Peyer's patch (tissue), 4 donors: ENCODE measurements at places on chromosomes 5 and 9. TPM values are rescaled to one million over a fixed set of nuclear protein-coding genes. Genes with fewer than 3 reads are reported as not detected.
A peak's percentile ranks its signal among the peaks of the same experiment; 100 is the strongest.

- DNase-seq = no peak
- no peaks in the 10 kb centered on the region for H3K36me3 ChIP-seq
- H3K27me3 ChIP-seq = no peaks in the 10 kb centered on the region
These were observed 6.3 kb downstream of the AP3B1 start for GRCh38 chr5:78288246-78288645.

GRCh38 chr9:133002147-133003070 lies 23.9 kb downstream of the GFI1B start:
- no peaks in the 10 kb centered on the region for H3K4me1 ChIP-seq
- H3K36me3 ChIP-seq = no peaks in the 10 kb centered on the region
- H3K4me3 ChIP-seq = no peak overlapping the region
- no peak for DNase-seq

GRCh38 chr9:90974016-90974415 lies 172.4 kb downstream of the SYK start:
- H3K36me3 ChIP-seq = no peaks in the 10 kb centered on the region
- no peak for DNase-seq
- H3K27ac ChIP-seq = no peak overlapping the region
- H3K4me3 ChIP-seq = no peak overlapping the region
- H3K27me3 ChIP-seq = no peaks in the 10 kb centered on the region
- H3K4me1 ChIP-seq = no peaks in the 10 kb centered on the region

GRCh38 chr9:91729558-91729842 lies 220.5 kb downstream of the ROR2 start:
- H3K4me3 ChIP-seq = no peak overlapping the region
- no peaks in the 10 kb centered on the region for H3K27me3 ChIP-seq
- H3K36me3 ChIP-seq = no peaks in the 10 kb centered on the region
- no peaks in the 10 kb centered on the region for H3K4me1 ChIP-seq
- no peak overlapping the region for H3K27ac ChIP-seq

- no peaks in the 10 kb centered on the region for H3K36me3 ChIP-seq
- H3K27ac ChIP-seq = no peak overlapping the region
- H3K4me3 ChIP-seq = no peak overlapping the region
- no peaks in the 10 kb centered on the region for H3K4me1 ChIP-seq
These were observed 19.9 kb downstream of the ERBIN start for GRCh38 chr5:65946198-65946745.

- no peaks in the 10 kb centered on the region for H3K36me3 ChIP-seq
- no peak overlapping the region for H3K27ac ChIP-seq
These were observed 232.6 kb downstream of the PRDM9 start for GRCh38 chr5:23740029-23740428.

DNA sequence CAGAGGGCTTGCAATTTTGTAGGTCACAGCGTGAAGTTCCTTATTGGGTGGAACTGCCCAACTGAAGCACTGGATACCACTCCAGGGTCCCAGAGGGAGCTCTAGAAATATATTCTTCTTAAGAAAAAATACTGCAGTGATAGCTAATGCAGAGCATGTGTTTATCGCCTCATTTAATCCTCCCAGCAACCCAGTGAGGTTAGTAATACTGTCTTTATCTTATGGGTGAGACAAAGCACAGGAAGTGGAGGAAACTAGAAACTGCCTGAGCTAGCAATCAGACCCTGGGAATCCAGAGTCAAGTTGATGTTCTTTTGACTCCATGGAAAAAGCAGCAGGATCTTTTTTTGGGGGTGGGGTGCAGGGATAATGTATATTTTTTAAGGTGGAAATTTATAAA lies 153.3 kb downstream of the PJA2 start:
- no peaks in the 10 kb centered on the region for H3K36me3 ChIP-seq
- H3K4me3 ChIP-seq = no peak overlapping the region
- DNase-seq = no peak
- H3K27me3 ChIP-seq = no peaks in the 10 kb centered on the region
- no peak overlapping the region for H3K27ac ChIP-seq
- H3K4me1 ChIP-seq = no peaks in the 10 kb centered on the region

DNA sequence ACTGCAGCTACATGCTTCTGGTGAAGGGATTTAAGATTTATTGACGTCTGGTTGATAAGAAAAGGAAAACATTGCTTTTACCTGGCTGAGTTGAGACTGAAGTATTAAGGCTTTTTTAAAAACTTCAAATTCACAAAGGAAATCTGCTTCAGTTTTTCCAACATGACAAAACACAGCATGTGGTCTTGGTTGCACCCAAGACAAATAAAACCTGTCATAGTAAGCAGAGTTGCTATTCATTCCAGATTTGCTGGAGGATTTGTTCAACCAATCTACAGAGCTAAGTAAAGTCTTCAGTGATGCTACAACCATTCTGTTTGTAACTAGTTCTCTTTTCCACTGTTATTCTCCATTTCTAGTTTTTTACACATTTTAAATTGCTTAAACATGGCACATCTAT lies 11.3 kb downstream of the C5orf63 start:
- H3K27ac ChIP-seq = no peak overlapping the region
- H3K4me3 ChIP-seq = no peak overlapping the region
- peaks cover 12% of the 10 kb centered on the region for H3K36me3 ChIP-seq
- no peak for DNase-seq
- H3K27me3 ChIP-seq = no peaks in the 10 kb centered on the region

- DNase-seq = no peak
- no peaks in the 10 kb centered on the region for H3K4me1 ChIP-seq
- no peak overlapping the region for H3K27ac ChIP-seq
These were observed 141.2 kb upstream of the ASTN2 start for GRCh38 chr9:117555964-117556629.

GRCh38 chr9:133767008-133767407 lies 28.9 kb upstream of the SARDH start:
- no peaks in the 10 kb centered on the region for H3K4me1 ChIP-seq
- no peak for DNase-seq
- no peak overlapping the region for H3K4me3 ChIP-seq
- no peak overlapping the region for H3K27ac ChIP-seq
- no peaks in the 10 kb centered on the region for H3K36me3 ChIP-seq

DNA sequence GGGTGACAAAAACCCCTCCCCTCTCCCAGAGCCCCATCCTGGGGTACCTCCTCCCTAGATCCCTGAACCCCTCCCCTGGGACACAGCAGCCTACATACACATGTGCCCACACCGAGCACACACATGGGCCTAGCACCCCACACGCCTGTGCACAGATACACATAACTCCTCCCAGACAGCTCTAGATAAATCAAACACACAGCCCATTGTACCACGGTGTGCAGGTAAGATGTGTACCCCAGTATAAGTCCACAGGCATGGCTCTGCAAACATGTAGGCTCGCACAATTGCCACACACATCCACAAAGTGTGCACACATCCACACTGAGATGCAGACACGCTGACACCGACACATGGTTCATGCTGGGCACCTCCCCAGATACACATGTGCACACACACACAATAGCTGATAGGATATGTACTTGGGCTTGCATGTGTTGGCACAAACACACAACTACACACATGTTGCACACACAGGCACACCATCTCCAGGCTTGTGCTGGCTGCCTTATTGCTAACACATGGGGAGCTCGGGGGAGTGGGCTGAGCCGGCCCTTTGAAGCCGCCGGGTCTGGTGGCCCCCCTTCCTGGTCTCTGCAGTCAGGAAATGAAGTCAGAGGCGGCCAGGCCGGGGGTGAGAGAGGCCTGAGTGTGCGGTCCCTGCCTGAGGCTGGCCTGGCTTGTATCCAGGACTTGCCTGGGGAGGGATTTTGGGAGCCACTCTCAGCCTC lies 30.2 kb downstream of the GOLGA2 start:
- H3K4me3 ChIP-seq = no peak overlapping the region
- H3K27ac ChIP-seq = peak overlapping the region; percentile 71
- H3K36me3 ChIP-seq = no peaks in the 10 kb centered on the region
- H3K27me3 ChIP-seq = no peaks in the 10 kb centered on the region
- DNase-seq = no peak

DNA sequence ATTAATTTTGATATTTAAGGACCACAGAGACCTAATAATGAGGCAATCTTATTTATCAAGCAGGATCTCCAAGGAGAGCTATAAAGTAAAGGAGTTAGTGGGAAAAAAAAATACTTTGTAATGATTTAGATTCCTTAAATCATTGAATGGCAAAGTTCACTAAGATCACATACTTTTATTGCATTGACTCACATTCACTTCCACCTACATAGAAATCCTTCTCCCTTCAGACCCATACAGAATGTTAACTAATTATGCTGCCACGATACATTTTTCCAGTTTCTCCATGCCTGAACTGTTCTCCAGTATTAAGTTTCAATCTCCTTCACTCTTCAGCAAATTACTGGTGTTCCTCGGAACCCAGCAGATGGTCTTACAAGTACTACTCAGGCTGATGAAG lies 388.7 kb downstream of the EFNA5 start:
- H3K4me1 ChIP-seq = no peaks in the 10 kb centered on the region
- DNase-seq = no peak
- no peak overlapping the region for H3K27ac ChIP-seq
- no peaks in the 10 kb centered on the region for H3K27me3 ChIP-seq

DNA sequence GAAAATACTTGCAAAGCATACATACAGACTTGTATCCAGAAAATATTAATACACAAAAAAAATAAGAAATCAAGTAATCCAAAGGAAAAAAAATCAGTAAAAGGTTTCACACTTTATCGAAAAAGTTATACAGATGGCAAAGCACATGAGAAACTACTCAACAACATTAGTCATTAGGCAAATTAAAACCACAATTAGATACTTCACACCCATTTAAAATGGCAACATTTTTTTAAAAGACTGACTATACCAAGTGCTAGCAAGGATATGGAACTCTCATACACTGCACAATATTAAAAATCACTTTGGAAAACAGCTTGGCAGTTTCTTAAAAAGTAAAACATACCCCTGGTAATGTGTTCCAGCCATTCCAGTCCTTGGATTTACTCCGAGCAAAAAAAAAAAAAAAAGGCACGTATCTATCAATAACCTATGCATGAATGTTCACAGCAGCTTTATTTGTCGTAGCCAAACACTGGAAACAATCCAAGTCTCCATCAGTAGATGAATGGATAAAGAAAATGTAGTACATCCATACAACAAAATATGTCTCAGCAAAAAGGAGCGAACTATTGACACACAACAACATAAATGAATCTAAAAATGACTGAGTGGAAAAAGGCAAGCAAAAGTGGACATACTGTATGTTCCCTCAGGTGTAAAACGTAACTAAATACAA lies 66.0 kb downstream of the GNAQ start:
- no peak overlapping the region for H3K4me3 ChIP-seq
- no peaks in the 10 kb centered on the region for H3K36me3 ChIP-seq
- H3K27ac ChIP-seq = no peak overlapping the region

GRCh38 chr5:165143741-165144140 lies 1638.3 kb downstream of the MAT2B start:
- no peak for DNase-seq
- H3K4me1 ChIP-seq = no peaks in the 10 kb centered on the region
- H3K4me3 ChIP-seq = no peak overlapping the region
- no peaks in the 10 kb centered on the region for H3K36me3 ChIP-seq
- H3K27me3 ChIP-seq = no peaks in the 10 kb centered on the region

- no peak overlapping the region for H3K4me3 ChIP-seq
- no peaks in the 10 kb centered on the region for H3K4me1 ChIP-seq
- H3K27me3 ChIP-seq = no peaks in the 10 kb centered on the region
- H3K36me3 ChIP-seq = no peaks in the 10 kb centered on the region
- H3K27ac ChIP-seq = no peak overlapping the region
These were observed 153.1 kb downstream of the GADD45G start for GRCh38 chr9:89757776-89758528.

DNA sequence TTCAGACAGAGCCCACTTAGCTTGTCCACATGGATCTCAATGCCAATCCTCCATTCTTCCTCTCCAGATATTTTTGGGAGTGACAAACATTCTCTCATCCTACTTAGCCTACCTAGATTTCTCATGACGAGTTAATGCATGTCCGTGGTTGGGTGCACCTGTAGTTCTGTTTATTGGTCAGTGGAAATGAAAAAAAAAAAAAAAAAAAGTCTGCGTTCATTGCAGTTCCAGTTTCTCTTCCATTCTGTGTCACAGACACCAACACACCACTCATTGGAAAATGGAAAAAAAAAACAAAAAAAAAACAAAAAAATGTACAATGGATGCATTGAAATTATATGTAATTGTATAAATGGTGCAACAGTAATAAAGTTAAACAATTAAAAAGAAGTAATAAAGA lies 59.0 kb downstream of the BASP1 start:
- H3K4me3 ChIP-seq = no peak overlapping the region
- no peak overlapping the region for H3K27ac ChIP-seq
- peak; percentile 35 for DNase-seq
- H3K4me1 ChIP-seq = no peaks in the 10 kb centered on the region

DNA sequence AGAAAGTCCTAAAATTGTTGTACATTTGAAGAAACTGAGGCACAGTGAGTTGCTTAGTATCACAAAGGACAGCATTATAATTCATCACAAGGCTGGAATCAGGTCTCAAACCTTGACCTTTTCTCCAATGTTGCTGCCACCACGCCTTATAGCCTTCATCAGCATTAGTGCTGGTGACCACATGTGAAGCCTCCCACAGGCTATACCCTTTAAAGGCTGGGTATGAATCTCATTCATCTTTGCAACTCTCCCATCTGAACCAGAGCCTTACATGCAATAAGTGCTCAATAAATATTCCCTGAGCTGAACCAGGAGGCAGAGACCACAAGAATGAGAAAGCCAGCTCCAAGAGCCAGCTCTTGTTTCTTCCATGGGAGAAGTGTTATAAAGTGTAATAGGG lies 104.7 kb downstream of the SPOCK1 start:
- no peaks in the 10 kb centered on the region for H3K4me1 ChIP-seq
- DNase-seq = no peak
- H3K36me3 ChIP-seq = no peaks in the 10 kb centered on the region
- no peak overlapping the region for H3K27ac ChIP-seq
- no peaks in the 10 kb centered on the region for H3K27me3 ChIP-seq

DNA sequence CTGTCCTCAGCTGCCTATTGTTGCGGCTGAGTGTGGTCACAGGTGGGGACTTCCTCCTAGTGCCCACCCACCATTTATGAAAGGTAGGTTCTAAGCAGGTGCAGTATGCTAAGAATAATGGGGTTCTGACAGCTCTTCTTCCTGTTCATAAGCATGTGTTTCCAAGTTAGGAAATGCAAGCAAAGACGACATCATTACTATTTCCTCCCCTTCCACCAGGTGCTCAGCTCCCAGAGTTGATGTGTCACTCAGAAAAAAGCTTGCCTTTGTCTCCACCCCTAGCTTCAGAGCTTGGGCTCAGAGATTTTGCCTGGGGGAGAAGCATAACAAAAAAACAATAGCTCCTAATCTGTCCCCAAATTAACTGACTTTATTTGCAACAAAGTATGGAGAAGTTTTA lies 1076.7 kb downstream of the NR2F1-AS1 start:
- no peaks in the 10 kb centered on the region for H3K36me3 ChIP-seq
- no peaks in the 10 kb centered on the region for H3K27me3 ChIP-seq
- no peak overlapping the region for H3K27ac ChIP-seq
- H3K4me3 ChIP-seq = no peak overlapping the region

The DHFR gene
- total RNA-seq = 19.5 TPM

The WHRN gene
- total RNA-seq = 10.7 TPM

The URM1 gene
- total RNA-seq = 38.0 TPM

The NME5 gene
- total RNA-seq = not detected

The SPATA31E1 gene
- not detected for total RNA-seq

The SNAPC4 gene
- 6.3 TPM for total RNA-seq

The HAPLN1 gene
- total RNA-seq = 0.13 TPM

The ENTREP1 gene
- total RNA-seq = 0.70 TPM

The NAIP gene
- total RNA-seq = 34.7 TPM
